ENCODE measurements at places on chromosomes 1 and 21.

GRCh38 chr1:8439015-8439702 lies 121.2 kb downstream of the SLC45A1 start:
- peak; percentile 74 for DNase-seq

GRCh38 chr1:26784023-26784871 lies 3.5 kb upstream of the PIGV start:
- peak; percentile 57 for DNase-seq

GRCh38 chr1:15886611-15887167 lies 39.2 kb downstream of the SPEN start:
- no peak for DNase-seq

DNA sequence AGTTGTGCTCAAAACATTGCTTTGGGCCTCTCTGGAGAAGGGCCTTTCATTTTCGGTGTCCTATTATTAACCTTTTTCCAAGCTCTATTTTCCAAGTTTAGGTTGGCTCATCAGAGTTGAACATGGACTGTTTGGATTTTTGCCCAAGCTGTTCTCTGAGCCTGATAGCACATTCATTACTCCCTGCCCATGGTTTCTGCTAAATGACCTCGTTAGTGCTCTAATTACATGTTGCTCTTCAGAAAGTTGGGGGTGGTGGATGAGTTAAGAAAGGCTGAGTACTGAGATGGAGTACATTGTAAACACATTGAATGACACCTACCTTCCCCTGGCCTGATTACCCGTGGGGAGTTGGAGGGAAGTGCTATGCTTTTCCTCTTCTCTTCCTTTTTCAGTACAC lies 38.9 kb downstream of the LMO4 start:
- DNase-seq = no peak

- DNase-seq = no peak
Observed at GRCh38 chr1:174902531-174903099, 97.1 kb upstream of the CACYBP start.

GRCh38 chr21:34910396-34910795 lies 138.7 kb downstream of the RUNX1 start:
- no peak for DNase-seq

- DNase-seq = no peak
Observed at GRCh38 chr1:223462047-223462630, 68.9 kb downstream of the CCDC185 start.

- peak; percentile 67 for DNase-seq
Observed at GRCh38 chr1:161192476-161193465, 6.1 kb downstream of the ADAMTS4 start.

- DNase-seq = peak; percentile 92
Observed at GRCh38 chr1:159924025-159924790, 1.1 kb downstream of the TAGLN2 start.

DNA sequence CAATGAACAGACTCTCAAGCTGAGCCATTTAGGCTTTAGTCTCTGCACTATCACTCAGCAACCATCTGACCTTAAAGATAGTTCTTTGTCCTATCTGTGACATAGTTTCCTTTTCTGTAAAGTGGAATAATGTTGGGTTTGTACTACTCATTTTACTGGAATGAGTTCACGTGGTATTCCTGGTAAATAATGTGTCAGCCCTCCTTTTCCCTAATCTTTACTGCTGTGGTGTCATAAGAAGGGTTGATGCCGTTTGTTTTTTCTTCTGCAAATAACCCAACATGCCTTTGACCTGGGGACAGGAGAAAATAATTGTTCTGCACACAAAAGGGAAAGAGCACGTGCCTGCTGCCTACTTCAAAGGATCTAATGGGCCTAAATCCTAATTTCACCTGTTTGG lies 297.8 kb downstream of the BRINP3 start:
- DNase-seq = peak; percentile 56

- peak; percentile 48 for DNase-seq
Observed at GRCh38 chr1:55214934-55215193, 300 bp downstream of the USP24 start.

GRCh38 chr1:30325999-30326398 lies 397.4 kb downstream of the MATN1 start:
- DNase-seq = no peak

DNA sequence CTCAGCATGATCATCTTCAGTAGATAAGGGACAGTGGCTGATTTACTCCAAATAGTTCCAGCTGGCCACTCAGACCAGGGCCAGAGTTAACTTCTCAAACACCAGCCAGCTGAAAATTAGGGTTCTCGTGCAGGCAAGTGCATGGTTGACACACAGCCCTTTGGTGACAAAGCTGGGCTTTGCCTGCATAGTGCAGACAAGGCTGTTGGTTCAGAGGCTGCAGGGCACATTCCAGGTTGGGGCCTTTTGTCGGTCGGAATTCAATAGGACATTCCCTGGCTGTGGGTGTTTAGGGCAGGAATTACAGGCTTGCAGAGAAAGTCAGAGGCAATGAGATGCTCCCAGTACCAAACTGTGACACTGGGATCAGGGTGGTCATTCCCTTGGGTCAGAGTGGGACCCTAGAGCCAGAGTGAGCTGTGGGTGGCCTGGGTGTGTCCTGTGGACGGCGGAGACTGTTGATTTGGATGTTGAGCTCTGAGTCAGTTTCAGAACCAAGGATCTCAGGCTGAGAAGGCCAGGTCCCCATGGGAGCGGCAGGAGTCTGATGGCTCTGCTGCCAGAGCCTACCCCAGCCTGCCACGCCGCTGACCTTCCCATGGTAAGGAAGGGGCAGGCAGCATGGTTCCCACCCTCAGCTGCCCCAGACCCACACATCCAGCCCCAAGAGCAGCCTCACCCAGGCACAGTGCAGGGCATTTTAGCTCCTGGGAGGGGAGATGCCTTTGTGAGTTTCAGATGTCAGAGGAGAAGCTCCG lies 56.2 kb downstream of the STUM start:
- DNase-seq = no peak

DNA sequence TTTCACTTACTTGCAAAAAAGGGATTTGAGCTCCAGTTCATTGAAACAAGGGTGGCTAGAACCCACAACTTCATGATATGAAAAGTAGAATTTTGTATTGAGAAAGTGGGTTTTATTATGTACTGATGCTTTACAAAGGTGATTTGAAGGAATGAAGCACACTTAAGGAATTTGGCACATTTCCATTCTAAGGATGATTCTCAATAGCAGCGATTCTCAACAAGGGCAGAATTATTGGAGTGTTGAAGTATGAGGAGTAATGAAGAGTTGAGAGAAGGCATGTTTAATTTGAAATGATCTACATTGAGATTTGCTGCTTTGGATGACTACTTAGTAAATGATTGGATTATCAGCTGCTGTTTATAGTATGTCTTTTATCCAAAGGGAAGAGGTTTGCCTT lies 54.7 kb downstream of the FNBP1L start:
- DNase-seq = peak; percentile 12

GRCh38 chr1:12420171-12420570 lies 190.3 kb downstream of the VPS13D start:
- DNase-seq = no peak

- peak; percentile 8 for DNase-seq
Observed at GRCh38 chr1:85847356-85847755, 139.1 kb upstream of the ZNHIT6 start.

GRCh38 chr1:173508541-173508940 lies 31.4 kb downstream of the PRDX6 start:
- no peak for DNase-seq

- no peak for DNase-seq
Observed at GRCh38 chr1:60935599-60936110, 146.7 kb upstream of the NFIA start.

- no peak for DNase-seq
Observed at GRCh38 chr21:35005560-35006224, 43.4 kb downstream of the RUNX1 start.

DNA sequence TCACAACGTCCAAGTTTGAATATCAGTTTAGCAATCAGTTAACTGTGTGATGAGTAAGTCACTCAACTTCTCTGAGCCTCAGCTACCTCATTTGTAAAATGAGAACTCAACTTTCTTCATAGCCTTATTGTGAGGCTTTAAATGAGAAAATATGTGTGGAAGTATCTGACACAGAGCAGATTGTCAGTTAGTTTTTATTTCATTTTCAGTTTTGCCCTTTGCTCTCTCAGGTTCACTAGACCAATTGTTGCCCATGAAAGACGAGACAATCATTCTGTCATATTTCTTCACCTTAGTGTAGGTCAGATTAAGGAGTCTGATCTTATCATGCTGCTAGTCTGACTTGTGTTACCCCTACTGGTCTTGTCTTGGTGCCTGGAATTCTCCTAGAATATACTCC lies 232.8 kb upstream of the PTBP2 start:
- no peak for DNase-seq

GRCh38 chr21:32308696-32309095 lies 10.0 kb downstream of the MRAP start:
- no peak for DNase-seq

DNA sequence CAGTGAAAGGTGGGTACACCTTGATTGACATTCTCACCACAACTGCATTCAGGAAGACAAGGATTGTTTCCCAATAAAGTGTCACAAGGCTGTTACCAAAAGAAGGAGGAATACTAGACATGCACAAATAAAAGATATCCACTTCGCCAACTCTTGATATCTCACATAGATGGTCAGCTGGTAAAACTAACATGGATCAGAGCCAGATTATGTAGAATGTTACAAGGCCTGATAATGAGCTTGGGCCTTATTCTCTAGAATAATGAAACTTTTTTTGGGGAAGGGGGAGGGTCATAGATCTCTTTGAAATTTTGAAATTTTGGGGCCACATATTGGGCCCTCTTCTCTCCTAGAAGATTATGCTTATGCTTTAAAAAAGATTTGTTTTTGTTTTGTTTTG lies 24.9 kb downstream of the RAP1A start:
- DNase-seq = no peak

GRCh38 chr1:39405358-39405757 lies 86.1 kb upstream of the BMP8A start:
- no peak for DNase-seq

- peak; percentile 45 for DNase-seq
Observed at GRCh38 chr1:82517586-82517985, 716.9 kb downstream of the ADGRL2 start.

DNA sequence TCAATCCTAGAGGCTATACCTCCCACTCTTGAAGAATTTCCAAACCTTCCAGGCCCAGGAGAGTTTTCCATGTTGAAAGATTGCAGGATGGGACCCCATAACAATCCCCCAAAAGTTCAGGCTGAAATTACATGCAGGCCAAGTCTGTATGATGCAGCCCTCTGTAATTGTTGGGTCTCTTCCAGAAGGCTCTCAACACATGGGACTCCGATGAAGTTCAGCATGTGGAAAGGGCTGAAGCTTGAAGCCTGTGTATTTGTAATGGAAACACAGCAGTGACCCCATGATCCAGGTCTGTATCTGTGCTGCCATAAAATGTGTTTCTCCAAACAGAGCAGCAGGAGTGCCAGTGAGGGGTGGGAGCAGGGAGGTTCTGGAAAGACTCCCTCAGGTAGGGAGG lies 202.5 kb upstream of the LYPLAL1 start:
- no peak for DNase-seq

GRCh38 chr21:32499249-32500055 lies 85.9 kb downstream of the TCP10L start:
- peak; percentile 56 for DNase-seq

DNA sequence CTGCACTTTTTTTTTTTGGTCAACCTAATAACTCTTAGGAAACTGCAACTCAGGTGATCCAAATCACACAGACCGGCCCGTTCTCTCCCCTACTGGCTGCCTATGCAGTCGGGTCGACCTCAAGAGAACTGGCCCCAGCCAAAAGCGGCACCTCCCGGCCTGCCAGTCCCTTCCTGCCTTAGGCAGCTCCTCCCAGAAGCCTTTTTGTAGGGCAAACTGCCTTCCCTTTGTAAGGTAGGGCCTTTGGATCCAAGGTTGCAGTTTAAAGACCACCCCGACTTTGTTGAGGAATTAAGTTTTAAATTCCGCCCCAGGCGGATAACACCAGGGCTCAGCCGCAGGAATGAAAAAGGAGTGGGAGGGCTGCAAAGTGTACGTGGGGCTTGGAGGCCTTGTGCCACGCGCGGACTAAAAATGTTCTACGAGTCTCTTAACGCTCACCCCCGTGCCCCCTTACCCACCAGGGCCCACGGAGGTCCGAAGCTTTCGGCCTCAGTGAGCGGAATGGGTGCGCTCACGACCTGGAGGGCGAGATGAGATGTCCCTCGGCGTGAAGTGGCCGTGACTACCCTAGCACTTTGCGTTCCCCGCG lies 642 bp upstream of the ST3GAL3 start:
- no peak for DNase-seq

DNA sequence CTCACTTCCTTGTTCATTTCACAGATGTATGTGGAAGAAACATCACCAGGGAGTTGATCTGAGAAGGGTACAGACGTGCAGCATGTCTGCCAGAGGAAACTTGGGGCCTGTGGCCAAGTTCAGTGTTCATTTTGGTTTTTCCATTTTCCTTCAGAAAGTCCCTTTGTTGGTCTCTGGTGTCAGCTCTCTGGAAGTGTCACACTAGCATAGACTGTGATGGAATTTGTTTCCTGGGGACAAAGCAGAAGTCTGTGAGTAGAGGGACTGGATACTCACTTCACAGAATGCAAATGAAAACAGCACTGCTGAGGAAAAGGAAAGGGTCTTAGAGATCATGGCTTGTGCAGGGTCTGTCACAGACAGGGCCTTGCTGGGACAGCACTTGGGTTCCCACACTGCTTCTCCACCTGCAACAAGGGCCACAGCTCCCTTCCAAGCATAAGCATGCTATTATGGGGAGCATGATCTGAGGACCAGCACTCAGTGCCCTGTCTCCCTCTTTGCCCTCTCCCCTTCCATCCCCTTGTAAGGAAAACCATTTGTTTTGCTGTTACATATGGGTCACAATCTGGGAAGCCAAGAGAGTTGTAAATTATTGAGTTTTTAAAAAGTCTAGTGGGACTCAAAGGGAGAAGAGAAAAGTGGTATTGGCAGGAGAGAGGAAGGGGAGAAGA lies 31.4 kb upstream of the CD84 start:
- no peak for DNase-seq

DNA sequence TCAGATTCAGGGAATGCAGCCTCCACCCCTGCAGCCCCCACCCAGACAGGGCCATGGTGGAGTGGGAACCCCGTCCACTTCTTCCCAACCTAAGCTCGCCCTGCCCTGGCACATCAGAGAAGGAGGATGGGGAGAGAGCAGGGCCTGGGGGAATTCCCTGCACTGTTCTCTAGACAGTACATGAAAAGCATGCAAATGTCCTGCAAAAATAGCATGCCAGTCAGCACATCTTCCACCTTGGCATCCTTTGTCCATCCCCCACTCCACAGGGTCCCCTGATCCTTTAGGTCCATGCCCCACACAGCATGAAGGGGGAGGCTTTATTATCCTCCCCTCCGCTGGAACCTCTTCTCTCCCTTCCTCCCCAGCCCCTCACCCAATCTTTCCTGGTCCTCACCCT lies 35.0 kb upstream of the RD3 start:
- no peak for DNase-seq

DNA sequence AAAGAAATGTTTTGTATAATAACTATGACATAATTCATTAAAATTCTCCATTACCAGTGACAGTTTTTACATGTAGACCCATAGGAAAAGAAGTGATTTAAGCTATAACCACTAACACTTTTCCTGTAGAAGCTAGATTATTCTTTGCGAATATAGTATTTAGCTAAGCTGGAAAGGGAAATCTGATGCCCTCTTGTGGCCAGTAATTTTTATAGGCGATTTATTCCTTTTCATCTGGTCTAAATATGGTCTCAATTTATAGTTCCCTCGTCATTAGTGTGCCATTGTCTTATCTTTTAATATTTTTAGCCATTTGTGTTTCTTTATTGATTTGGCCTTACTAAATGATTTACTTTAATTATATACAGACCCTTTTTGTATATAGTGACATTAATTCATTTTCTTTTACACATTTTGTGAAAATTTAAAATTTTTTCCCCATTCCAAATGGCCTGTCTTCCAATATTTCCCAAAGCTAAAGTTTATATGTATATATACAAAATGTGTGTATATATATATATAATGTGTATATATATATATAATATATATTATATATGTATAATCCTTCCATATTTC lies 26.7 kb downstream of the BTG3 start:
- DNase-seq = peak; percentile 52

Measured in fibroblast of skin of right biceps (primary cell).